Transverse colon (tissue), 4 donors: ENCODE measurements at places on chromosomes 4 and X. TPM values are rescaled to one million over a fixed set of nuclear protein-coding genes. Genes with fewer than 3 reads are reported as not detected.

DNA sequence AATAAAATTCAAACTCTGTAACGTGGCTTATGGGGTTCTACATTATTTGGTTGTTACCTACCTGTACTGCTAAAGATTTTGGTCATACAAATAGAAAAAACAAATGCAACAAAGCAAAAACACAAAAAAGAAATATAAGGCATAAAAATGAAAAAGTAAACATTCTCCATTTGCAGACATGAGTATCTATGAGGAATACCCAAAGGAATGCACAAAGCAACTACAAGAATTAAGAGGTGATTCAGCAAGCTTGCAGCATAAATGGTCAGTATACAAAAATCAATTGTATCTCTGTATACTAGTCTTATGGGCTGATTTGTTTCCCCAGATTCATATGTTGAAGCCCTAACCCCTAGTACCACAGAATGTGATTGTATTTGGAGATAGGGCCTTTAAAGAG, 3.6 kb upstream of the PDE5A start:
- no peak overlapping the region for H3K27ac ChIP-seq
- H3K4me1 ChIP-seq, result peaks cover 5% of the 10 kb centered on the region
- H3K27me3 ChIP-seq, result no peaks in the 10 kb centered on the region
- H3K4me3 ChIP-seq, result no peak overlapping the region
- DNase-seq, result no peak

DNA sequence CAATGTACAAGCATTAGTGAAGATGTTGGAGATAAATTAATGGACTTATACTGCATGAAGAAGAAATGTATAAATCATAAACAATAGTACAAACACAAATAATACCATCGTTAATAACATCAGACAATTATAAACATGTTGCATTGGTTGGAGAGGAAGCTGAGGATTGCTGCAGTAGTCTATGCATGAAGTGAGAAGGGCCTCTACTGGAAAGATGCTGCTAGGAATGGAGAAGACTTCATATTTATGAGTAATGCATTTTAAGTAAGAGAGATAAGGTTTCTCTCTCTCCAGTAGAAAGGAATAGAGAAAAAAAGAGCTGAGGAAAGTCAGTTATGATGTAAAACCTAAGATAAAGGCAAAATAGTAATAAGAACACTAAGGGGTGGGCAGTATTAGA, 247.8 kb downstream of the GRID2 start:
- no peaks in the 10 kb centered on the region for H3K4me1 ChIP-seq
- no peaks in the 10 kb centered on the region for H3K36me3 ChIP-seq
- no peak for DNase-seq
- H3K27ac ChIP-seq, result no peak overlapping the region

GRCh38 chr4:81471298-81471587, 464 bp downstream of the RASGEF1B start:
- no peak for DNase-seq
- H3K36me3 ChIP-seq, result no peaks in the 10 kb centered on the region
- peak overlapping the region; percentile 97 for H3K27ac ChIP-seq
- H3K27me3 ChIP-seq, result no peaks in the 10 kb centered on the region

DNA sequence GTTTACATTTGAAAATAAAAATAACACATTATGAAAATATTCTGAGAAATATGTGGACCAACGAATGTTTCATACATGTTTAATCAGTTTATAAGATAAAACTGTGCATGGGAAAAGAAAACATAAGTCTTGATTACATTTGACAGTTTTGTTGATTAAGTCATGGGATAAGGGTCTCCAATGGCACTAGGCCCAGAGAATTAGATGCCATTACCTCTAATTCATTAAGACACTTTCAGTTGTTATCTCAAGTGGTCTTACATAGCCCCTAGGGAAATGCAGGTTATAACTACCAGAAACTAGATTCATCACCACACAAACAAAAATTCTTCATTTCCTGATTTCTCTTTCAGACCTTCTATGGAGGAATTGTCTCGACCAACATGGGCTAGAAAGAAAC, 300.8 kb downstream of the PCDH7 start:
- H3K4me3 ChIP-seq, result no peak overlapping the region
- H3K27me3 ChIP-seq, result no peaks in the 10 kb centered on the region

- no peaks in the 10 kb centered on the region for H3K36me3 ChIP-seq
- no peak for DNase-seq
- H3K4me3 ChIP-seq, result no peak overlapping the region
- no peaks in the 10 kb centered on the region for H3K4me1 ChIP-seq
- no peak overlapping the region for H3K27ac ChIP-seq
These were observed 179.6 kb downstream of the CCNG2 start for GRCh38 chr4:77336411-77337142.

DNA sequence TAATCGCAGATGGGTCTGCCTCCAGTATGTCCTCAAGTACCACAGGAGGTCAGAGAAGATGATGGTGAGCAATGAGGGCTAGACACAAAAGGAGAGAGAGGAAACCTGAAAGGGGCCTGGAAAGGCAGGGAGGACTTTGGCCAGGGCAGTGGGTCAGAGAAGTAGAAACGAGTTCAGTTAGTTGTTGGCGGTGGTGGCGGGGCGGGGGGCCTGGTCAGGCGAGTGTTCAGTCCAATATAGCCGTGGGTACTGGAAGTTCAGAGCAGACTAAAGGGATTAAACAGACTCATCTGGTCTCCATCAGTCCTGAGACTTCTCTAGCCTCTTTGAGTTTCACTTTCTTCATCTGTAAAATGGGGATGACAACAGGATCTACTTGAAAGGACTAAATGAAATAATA, 90.8 kb downstream of the TSPAN5 start:
- H3K27ac ChIP-seq, result no peak overlapping the region
- DNase-seq, result no peak
- peaks cover 13% of the 10 kb centered on the region for H3K4me1 ChIP-seq
- H3K36me3 ChIP-seq, result no peaks in the 10 kb centered on the region

GNRHR gene
- not detected for total RNA-seq

- peak within 1 kb of the TSS; percentile 32 for H3K4me3 ChIP-seq
- DNase-seq, result no peak
- peaks cover 24% of the 10 kb centered on the region for H3K4me1 ChIP-seq
- H3K27me3 ChIP-seq, result peaks cover 70% of the 10 kb centered on the region
These were observed at the start of gene TLL1 for GRCh38 chr4:165872461-165873297. Gene TLL1 (plus strand): TSS chr4:165873237. CDS start chr4:165873905, 668 bp downstream.

- no peak overlapping the region for H3K4me3 ChIP-seq
- DNase-seq, result no peak
- no peaks in the 10 kb centered on the region for H3K27me3 ChIP-seq
- H3K4me1 ChIP-seq, result no peaks in the 10 kb centered on the region
- H3K27ac ChIP-seq, result no peak overlapping the region
- H3K36me3 ChIP-seq, result no peaks in the 10 kb centered on the region
These were observed 300.7 kb downstream of the ARAP2 start for GRCh38 chr4:35943606-35944005.

GRCh38 chr4:169802873-169803272, 45.1 kb upstream of the HPF1 start:
- no peak for DNase-seq
- no peaks in the 10 kb centered on the region for H3K36me3 ChIP-seq
- H3K27ac ChIP-seq, result no peak overlapping the region

CPLX1 gene
- total RNA-seq, result 3.7 TPM

GCNA gene
- total RNA-seq, result 3.0 TPM

GRCh38 chrX:115138040-115138439, 51.2 kb upstream of the RBMXL3 start:
- no peaks in the 10 kb centered on the region for H3K36me3 ChIP-seq
- H3K4me1 ChIP-seq, result no peaks in the 10 kb centered on the region

- no peak overlapping the region for H3K4me3 ChIP-seq
- H3K27me3 ChIP-seq, result no peaks in the 10 kb centered on the region
- H3K27ac ChIP-seq, result no peak overlapping the region
- H3K36me3 ChIP-seq, result no peaks in the 10 kb centered on the region
These were observed 244.6 kb upstream of the TENM3 start for GRCh38 chr4:181998398-181999295.

KLB gene
- 0.79 TPM for total RNA-seq

SMARCAD1 gene
- total RNA-seq, result 22.2 TPM

- DNase-seq, result no peak
- no peak overlapping the region for H3K4me3 ChIP-seq
- no peaks in the 10 kb centered on the region for H3K36me3 ChIP-seq
These were observed 124.5 kb downstream of the ATXN3L start for GRCh38 chrX:13195340-13195739.

WNK3 gene
- 0.80 TPM for total RNA-seq

PGAM4 gene
- total RNA-seq, result not detected

SPACA5 gene
- total RNA-seq, result not detected

GRCh38 chr4:108540536-108540935, 79.8 kb upstream of the RPL34 start:
- no peaks in the 10 kb centered on the region for H3K36me3 ChIP-seq
- no peak overlapping the region for H3K4me3 ChIP-seq
- H3K27ac ChIP-seq, result no peak overlapping the region
- H3K27me3 ChIP-seq, result no peaks in the 10 kb centered on the region
- no peak for DNase-seq

DBET gene
- total RNA-seq, result not detected
